ENCODE measurements at places on chromosomes 6 and 20.
A peak's percentile ranks its signal among the peaks of the same experiment; 100 is the strongest.

DNA sequence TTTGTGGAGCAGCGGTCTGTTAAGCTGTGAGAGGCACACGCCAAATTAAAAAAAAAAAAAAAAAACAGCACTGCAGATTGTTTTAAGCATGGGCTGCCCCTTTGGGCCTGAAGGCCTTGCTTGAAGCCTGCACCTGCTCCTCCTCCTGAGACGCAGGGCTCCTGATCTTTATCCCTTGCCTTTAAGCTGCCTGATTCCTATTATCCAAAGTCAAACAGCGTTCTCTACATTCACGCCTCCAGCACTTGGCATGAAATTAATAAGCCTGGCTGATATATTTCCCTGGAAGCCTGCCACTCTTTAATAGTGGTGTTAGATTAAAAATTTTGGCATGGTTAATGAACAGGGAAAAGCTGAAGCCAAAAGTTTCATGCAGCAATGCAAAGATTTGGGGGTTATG lies 163.9 kb downstream of the FAXC start:
- H3K36me3 ChIP-seq = no peaks in the 10 kb centered on the region
- H3K4me3 ChIP-seq = no peak overlapping the region
- no peaks in the 10 kb centered on the region for H3K27me3 ChIP-seq

GRCh38 chr20:13526551-13526950 lies 112.2 kb downstream of the TASP1 start:
- no peak for DNase-seq
- H3K36me3 ChIP-seq = peaks cover 7% of the 10 kb centered on the region
- no peak overlapping the region for H3K27ac ChIP-seq
- H3K4me1 ChIP-seq = no peaks in the 10 kb centered on the region
- no peaks in the 10 kb centered on the region for H3K27me3 ChIP-seq

DNA sequence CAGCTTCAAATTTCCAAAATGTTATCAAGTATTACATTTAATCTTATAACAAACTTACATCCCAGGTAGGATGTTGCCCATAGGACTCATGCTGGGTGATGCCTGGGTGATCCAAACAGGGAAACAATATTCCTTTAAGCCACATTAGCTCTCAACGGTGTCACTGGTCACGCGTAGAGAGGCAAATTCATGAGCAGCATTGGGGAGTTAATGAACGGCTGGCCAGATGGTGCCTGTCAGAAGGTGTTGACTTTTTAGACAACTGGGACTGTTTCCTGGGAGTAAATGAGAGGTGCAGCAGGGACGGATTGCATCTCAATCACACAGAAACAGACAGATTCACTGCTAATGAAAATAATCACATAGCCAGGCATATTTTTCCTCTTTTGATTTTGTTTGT lies 83.3 kb upstream of the ID4 start:
- H3K36me3 ChIP-seq = no peaks in the 10 kb centered on the region
- H3K4me3 ChIP-seq = no peak overlapping the region
- no peaks in the 10 kb centered on the region for H3K4me1 ChIP-seq
- H3K27me3 ChIP-seq = no peaks in the 10 kb centered on the region

- no peak overlapping the region for H3K27ac ChIP-seq
- no peak overlapping the region for H3K4me3 ChIP-seq
- H3K4me1 ChIP-seq = no peaks in the 10 kb centered on the region
- H3K27me3 ChIP-seq = no peaks in the 10 kb centered on the region
- no peak for DNase-seq
Observed at GRCh38 chr6:141956046-141956761, 176.5 kb upstream of the GJE1 start.

- no peaks in the 10 kb centered on the region for H3K27me3 ChIP-seq
- H3K36me3 ChIP-seq = no peaks in the 10 kb centered on the region
- H3K4me1 ChIP-seq = no peaks in the 10 kb centered on the region
- H3K27ac ChIP-seq = no peak overlapping the region
- DNase-seq = no peak
Observed at GRCh38 chr20:10359621-10360040, 74.4 kb downstream of the MKKS start.

DNA sequence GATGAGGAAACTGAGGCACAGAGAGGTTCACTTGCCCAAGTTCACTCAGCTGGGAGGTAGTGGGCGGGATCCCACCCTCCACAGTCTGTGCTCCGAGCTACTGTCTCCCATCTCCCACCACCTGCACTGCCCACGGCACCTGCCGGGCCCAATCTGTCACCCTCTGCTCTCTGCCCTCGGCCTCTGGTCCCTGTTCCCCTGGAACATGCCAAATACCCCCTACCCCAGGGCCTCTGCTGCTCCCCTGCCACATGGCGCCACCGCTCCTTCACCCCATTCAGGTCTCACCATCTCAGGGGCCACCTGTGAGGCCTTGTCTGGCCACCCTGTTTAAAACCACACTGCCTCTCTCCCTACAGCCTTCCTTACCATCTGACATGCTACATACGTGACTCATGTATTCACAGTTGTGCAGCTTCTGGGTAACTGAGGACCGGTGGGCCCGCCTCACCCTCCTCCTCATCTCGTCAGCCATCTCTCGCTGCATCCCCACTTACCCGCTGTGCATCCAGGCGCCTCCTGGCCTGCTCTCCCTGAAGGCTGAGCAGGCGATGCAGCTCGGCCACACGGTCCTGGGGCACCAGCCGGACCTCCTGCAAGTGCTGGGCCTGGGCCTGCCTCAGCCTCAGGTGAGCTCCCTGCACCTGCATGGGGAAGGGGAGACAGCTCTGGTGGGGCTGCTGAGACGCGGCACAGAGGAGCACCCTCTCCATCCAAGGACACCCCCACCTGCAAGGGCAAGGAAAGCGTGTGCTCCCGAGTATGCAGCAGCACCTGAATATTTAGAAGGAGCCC lies 50.6 kb downstream of the GINS1 start:
- no peak overlapping the region for H3K27ac ChIP-seq
- H3K36me3 ChIP-seq = no peaks in the 10 kb centered on the region
- H3K4me3 ChIP-seq = no peak overlapping the region
- no peak for DNase-seq
- H3K4me1 ChIP-seq = peaks cover 23% of the 10 kb centered on the region
- no peaks in the 10 kb centered on the region for H3K27me3 ChIP-seq

DNA sequence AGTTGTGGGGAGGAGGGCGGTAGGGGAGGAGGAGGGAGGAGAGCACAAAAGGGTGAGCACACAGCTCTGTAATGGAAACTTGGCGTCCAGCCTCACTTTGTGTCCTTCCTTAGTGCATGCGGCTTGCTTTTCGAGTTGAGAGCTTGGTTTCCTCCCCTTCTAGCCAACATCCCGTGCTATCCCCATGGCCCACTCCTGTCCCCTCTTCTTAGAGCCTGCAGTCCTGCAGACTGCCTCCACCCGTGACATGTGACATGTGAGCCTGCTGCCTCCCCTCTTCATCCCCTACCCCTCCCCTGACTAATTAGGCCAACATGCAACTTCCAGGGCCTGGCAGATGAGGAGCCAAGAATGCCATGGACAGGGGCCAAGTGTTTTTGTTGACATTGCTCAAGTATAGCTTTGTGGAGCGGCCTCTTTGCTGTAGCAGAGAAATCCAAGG lies 63.2 kb downstream of the SLC24A3 start:
- H3K4me1 ChIP-seq = peaks cover 19% of the 10 kb centered on the region
- no peak overlapping the region for H3K4me3 ChIP-seq
- no peaks in the 10 kb centered on the region for H3K27me3 ChIP-seq
- H3K27ac ChIP-seq = no peak overlapping the region
- no peaks in the 10 kb centered on the region for H3K36me3 ChIP-seq

DNA sequence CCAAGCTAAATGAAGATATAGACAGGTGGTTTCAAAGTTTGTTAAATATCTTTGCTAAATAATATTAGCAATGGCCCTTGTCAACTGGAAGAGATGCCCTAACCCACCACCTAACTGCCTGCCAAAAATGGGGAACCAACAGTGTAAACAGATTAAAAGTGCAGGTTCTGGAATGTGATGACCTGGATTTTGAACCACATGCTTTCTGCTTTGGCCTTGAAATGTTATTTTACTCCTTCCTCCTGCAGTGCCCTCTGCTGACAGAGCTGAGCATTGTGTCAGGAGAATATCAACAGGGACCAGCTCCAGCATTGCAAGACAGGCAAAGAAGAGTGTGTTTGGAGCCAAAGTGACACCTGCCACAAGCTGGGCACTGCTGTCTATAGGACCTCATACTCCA lies 226.6 kb downstream of the MYLK4 start:
- H3K36me3 ChIP-seq = peaks cover 7% of the 10 kb centered on the region
- H3K27me3 ChIP-seq = peaks cover 43% of the 10 kb centered on the region
- H3K27ac ChIP-seq = no peak overlapping the region
- peak; percentile 32 for DNase-seq

DNA sequence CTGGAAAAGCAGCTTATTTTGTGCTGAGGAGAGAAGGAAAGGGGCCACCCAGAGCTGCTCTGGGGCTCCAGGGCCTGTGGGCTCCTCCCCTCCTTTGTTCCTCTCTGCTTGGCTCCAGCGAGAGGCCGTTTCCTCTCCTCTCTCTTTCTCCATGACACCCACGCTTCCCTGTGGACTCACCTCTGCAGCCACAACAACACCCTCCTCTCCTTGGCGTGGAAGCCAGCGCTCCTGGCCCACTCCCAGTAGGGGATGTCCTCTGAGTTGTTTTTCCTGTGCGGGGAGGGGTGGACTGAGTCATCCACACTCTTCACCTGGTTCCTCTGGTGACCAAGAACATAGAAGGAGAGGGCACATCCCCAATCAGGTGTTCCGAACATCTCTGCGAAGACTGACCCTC lies 4.9 kb upstream of the CDSN start:
- DNase-seq = no peak
- H3K36me3 ChIP-seq = no peaks in the 10 kb centered on the region
- H3K27me3 ChIP-seq = no peaks in the 10 kb centered on the region

DNA sequence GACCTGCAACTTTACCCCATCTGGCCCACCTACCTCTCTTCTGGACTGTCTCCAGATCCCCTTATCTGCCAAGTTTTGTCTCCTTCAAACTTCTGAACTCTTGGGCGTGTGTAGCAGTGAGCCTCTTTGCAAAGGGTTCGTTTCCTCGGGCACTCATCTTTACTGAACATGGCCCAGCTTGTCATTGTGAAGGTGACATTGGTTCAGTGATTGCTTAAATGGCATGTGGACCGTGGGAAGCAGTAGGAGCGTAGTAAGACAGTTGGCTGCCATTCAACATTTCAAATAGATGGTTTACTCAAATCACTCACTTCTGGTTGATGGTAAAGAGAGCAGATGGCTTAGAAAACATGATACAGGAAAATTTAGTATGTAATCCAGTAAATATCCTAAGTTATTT lies 34.8 kb upstream of the KIF25 start:
- no peaks in the 10 kb centered on the region for H3K4me1 ChIP-seq
- H3K36me3 ChIP-seq = no peaks in the 10 kb centered on the region
- H3K4me3 ChIP-seq = no peak overlapping the region
- no peak overlapping the region for H3K27ac ChIP-seq

DNA sequence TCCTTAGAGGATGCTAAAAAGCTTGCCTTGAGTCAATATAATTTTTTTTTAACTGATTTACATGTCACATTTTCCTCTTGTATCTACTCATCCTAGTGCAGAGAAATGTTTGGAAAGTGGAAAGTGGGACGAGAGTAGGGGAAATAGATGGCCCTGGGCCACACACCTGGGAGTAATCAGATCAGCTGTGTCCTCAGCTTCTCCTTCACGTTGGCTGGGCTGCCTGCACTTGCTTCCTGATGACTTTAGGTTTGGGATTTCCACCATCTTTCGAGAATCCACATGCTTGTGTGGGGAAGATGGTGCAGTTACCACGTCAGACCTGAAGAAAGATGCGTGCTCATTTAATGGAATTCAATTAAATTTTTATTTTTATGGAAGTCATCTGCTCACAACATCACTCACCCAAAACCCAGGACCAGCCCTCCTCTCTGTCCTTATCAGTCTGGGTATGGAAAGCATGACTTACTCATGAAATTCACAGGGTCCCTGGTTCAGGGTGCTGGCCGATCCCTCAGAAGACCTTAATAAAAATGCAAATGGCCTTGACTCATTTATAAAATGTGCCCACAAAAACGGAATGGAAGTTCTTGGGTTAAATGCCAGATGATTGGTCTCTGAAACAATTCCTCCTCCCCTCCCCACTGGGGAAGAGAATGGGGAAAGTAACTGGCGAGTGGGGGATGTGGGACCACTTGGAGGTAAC lies 74.5 kb upstream of the TIAM2 start:
- H3K27ac ChIP-seq = no peak overlapping the region
- H3K36me3 ChIP-seq = no peaks in the 10 kb centered on the region
- peaks cover 7% of the 10 kb centered on the region for H3K4me1 ChIP-seq
- H3K4me3 ChIP-seq = no peak overlapping the region

- no peak overlapping the region for H3K4me3 ChIP-seq
- no peak for DNase-seq
- no peaks in the 10 kb centered on the region for H3K36me3 ChIP-seq
Observed at GRCh38 chr6:33505548-33506370, 51.4 kb downstream of the ZBTB9 start.

GRCh38 chr6:40669343-40669742 lies 82.2 kb upstream of the LRFN2 start:
- H3K36me3 ChIP-seq = no peaks in the 10 kb centered on the region
- DNase-seq = no peak
- no peaks in the 10 kb centered on the region for H3K4me1 ChIP-seq
- no peak overlapping the region for H3K4me3 ChIP-seq
- H3K27me3 ChIP-seq = no peaks in the 10 kb centered on the region

GRCh38 chr6:129188795-129189194 lies 305.9 kb downstream of the LAMA2 start:
- no peak for DNase-seq
- H3K4me1 ChIP-seq = no peaks in the 10 kb centered on the region

DNA sequence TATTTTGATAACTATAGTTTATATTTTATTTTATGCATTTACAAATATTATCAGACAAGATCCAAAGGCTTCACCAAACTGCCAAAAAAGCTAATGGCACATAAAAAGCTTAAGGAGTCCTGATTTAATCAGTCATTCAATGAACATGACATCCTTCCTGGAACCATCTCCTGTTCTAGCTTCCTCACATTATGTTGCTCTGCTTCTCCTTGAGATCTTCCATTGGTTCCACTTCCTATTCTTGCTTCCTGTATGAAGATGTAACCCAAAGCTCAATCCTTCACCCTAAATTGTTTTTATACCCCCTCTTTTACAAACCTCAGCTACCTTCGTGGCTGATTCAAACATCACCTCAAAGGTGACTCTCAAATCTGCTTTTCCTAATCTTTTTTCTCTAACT lies 4.5 kb upstream of the BRD2 start:
- H3K36me3 ChIP-seq = no peaks in the 10 kb centered on the region
- DNase-seq = peak; percentile 55
- no peaks in the 10 kb centered on the region for H3K27me3 ChIP-seq
- H3K4me3 ChIP-seq = no peak overlapping the region
- peaks cover 41% of the 10 kb centered on the region for H3K4me1 ChIP-seq
- no peak overlapping the region for H3K27ac ChIP-seq

DNA sequence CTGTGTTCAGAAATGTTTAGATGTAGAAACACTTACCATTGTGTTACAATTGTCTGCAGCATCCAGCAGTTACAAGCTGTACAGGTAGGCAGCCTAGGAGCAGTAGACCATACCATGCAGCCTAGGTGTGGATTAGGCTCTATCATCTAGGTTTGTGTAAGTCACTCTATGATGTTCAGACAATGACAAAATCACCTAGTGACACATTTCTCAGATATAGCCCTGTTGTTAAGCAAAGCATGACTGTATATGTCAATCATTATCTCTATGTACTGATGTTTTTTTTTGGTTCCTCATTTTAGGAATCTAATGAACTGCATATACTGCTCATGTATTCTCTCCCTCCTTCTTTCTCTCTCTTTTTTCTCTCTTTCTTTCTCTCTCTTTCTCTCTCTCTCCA lies 22.2 kb downstream of the CST8 start:
- H3K27me3 ChIP-seq = no peaks in the 10 kb centered on the region
- H3K27ac ChIP-seq = no peak overlapping the region
- DNase-seq = no peak
- no peaks in the 10 kb centered on the region for H3K4me1 ChIP-seq

GRCh38 chr6:130932921-130933320 lies 105.7 kb downstream of the SMLR1 start:
- H3K4me1 ChIP-seq = peaks cover 16% of the 10 kb centered on the region
- no peaks in the 10 kb centered on the region for H3K27me3 ChIP-seq
- no peak overlapping the region for H3K4me3 ChIP-seq
- no peaks in the 10 kb centered on the region for H3K36me3 ChIP-seq
- no peak overlapping the region for H3K27ac ChIP-seq

Data from CD14-positive monocyte (primary cell).